ENCODE measurements at places on chromosomes 6 and 20. TPM values are rescaled to one million over a fixed set of nuclear protein-coding genes. Genes with fewer than 3 reads are reported as not detected.

Gene SLPI
- not detected for total RNA-seq

Gene OXT
- not detected for total RNA-seq

Gene TXNDC5
- 202 TPM for total RNA-seq

GRCh38 chr6:127924440-127924839, 23.6 kb upstream of the THEMIS start:
- H3K4me3 ChIP-seq: no peak overlapping the region
- no peaks in the 10 kb centered on the region for H3K27me3 ChIP-seq
- H3K36me3 ChIP-seq: no peaks in the 10 kb centered on the region
- H3K27ac ChIP-seq: no peak overlapping the region
- H3K4me1 ChIP-seq: no peaks in the 10 kb centered on the region

GRCh38 chr6:156807028-156807427, 29.9 kb downstream of the ARID1B start:
- no peaks in the 10 kb centered on the region for H3K4me1 ChIP-seq
- H3K27ac ChIP-seq: no peak overlapping the region
- H3K36me3 ChIP-seq: no peaks in the 10 kb centered on the region
- DNase-seq: no peak

DNA sequence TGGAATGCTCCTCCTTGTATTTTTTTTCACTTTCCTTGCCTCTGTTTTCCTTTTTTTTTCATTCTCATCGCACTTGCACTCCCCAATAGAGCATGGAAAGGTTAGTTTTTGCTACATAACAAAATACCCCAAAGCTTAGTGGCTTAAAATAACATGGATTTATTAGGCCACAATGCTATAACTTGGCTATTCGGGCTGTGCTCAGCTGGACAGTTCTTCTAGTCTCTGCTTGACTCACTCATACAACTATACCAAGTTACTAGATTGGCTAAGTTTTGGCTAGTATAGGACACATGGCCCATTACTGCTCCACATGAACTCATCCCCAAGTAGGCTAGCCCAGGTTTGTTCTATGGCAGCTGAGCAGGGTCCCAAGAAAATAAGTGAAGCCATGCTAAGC, 94.5 kb upstream of the ANKEF1 start:
- H3K36me3 ChIP-seq: no peaks in the 10 kb centered on the region
- H3K27me3 ChIP-seq: no peaks in the 10 kb centered on the region
- H3K4me1 ChIP-seq: no peaks in the 10 kb centered on the region
- no peak overlapping the region for H3K4me3 ChIP-seq
- no peak overlapping the region for H3K27ac ChIP-seq
- DNase-seq: no peak

GRCh38 chr20:61538183-61538942, 286.3 kb downstream of the CDH4 start:
- H3K36me3 ChIP-seq: no peaks in the 10 kb centered on the region
- H3K4me1 ChIP-seq: no peaks in the 10 kb centered on the region
- H3K4me3 ChIP-seq: no peak overlapping the region
- no peak overlapping the region for H3K27ac ChIP-seq
- no peak for DNase-seq
- H3K27me3 ChIP-seq: no peaks in the 10 kb centered on the region

DNA sequence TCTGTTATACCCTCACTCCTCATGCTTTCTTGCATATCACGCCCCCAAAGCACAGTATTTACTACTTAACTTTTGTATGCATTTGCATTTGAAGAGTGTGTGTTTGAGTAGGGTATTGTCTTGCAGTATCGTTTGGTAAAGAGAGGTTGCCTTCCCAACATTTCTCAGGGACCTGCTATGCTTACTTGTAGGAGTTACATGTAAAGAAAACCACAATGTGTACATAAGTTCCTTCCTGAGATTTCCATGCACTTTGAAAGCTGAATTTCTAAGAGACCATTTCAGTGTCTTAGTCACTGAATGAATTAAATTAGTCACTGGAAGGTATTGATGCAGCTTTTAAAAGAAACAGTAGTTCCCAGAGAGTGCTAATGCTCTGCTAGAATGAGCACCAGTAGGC, 159.3 kb upstream of the LAMA2 start:
- DNase-seq: peak; percentile 60
- no peaks in the 10 kb centered on the region for H3K27me3 ChIP-seq
- no peaks in the 10 kb centered on the region for H3K4me1 ChIP-seq
- no peak overlapping the region for H3K4me3 ChIP-seq
- H3K36me3 ChIP-seq: no peaks in the 10 kb centered on the region
- no peak overlapping the region for H3K27ac ChIP-seq
